ENCODE measurements at places on chromosomes 4 and X.

GRCh38 chr4:145427221-145427620 lies 54.4 kb upstream of the SMAD1 start:
- no peak for DNase-seq

GRCh38 chr4:53706422-53707032 lies 115.2 kb upstream of the LNX1 start:
- DNase-seq, result peak; percentile 30

- no peak for DNase-seq
Observed at GRCh38 chrX:129585167-129585566, 45.1 kb downstream of the OCRL start.

- DNase-seq, result no peak
Observed at GRCh38 chr4:45580334-45580733, 543.5 kb downstream of the GABRG1 start.

GRCh38 chr4:15348236-15348635 lies 79.6 kb upstream of the C1QTNF7 start:
- no peak for DNase-seq

GRCh38 chr4:154304679-154305078 lies 186.9 kb downstream of the DCHS2 start:
- DNase-seq, result no peak

DNA sequence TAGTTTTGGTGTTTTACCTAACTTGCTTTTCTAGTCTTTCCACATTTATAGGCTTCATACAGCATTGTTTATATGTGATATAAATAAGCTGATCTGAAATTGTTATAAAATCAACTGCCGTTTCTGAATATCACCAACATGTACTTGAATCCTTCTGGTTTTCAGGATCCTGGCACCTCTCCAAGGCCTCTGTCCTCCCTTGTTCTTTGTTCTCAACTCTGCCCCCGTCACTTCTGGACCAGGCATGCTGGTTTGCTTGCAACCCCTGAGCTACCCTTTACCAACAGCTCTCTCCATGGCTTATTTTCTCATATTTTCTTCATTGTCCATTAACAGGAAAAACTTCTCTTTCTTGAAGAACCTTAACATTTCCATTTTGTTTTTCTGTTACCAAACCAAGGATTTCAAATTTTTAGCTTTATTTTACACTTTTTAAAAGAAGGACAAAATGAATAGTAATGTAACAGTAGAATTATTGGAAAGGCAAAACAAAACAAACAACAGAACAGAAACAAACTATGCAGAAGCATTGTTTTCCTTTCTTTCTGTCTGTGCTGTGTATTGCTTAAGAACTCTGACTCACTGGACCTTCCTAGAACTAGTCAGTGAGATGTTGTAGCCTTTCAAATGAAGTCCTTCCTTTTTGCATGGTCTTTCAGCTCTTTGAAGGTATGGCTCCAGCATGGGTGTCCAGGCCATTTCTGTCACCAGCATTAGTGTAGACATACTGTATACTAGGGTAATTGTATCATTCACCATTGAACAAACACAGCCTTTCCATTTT lies 44.8 kb downstream of the BANK1 start:
- peak; percentile 52 for DNase-seq

GRCh38 chr4:147108409-147108808 lies 162.7 kb upstream of the TTC29 start:
- no peak for DNase-seq

DNA sequence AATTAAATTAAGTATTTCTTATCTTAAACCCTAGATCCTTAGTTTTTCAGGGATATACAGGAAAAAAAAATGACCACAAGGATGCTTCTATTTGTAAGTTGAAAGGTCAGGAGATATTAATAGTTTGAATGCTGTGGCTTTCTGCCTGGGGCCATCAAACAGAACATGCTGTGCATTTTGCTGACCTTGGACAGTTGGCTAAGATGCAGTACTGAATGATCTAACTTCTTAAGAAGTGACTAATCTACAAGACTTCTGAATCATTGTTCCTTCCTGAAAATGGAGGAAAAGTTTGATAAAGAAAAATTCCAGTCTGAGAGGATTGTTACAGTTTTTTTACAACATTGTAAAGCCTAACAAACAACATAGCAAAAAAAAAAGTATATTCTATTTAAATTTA lies 237.8 kb upstream of the JADE1 start:
- peak; percentile 79 for DNase-seq

DNA sequence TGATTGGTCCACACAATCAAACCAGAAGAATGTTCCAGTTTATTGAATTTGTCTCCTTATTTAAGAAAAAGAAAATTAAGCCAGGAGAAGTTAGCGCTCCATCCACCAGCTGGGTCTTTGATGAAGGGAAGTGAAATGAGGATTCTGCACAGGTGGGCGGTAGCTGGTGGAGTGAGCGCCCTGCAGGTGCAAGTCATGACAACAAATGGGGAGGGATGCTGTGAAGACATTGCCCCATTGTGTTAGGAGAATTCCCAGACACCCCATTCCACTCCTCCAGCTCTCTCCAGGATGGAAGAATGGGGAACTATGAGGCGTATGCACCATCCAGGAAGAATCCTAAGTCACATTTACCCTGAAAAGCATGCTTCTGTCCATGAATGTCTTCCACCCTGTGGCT lies 22.9 kb downstream of the PLRG1 start:
- DNase-seq, result no peak

GRCh38 chr4:113145519-113146291 lies 96.3 kb downstream of the ANK2 start:
- no peak for DNase-seq

DNA sequence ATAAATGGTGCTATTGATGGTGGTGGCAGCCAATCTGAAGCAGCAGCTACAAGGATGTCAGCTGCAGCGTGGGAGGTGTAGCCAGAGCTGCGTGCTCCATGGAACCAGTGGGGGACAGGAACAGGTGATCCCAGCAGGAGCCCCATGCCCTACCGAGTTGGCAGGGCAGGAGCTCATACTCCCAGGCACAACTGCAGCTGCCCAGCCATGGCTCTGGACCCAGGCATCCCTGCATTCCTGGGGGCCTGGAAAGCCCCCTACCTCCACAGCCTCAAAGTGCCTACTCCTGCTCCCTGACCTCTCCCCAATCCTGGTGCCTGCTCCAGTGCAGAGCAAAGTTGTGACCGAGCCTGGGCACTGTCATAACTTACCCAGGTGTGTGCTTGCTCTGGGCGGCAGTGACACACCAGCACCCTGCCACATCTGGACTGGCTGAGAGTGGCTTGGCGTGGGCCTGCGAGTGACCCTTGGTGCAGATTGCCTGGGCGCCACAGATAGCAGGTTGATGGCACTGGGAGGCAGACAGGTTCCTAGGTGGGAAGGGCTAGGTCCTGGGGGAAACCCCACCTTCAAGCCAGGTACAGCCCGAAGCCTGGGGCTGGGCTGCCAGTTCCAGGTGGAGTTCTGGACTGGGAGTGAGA lies 101.1 kb downstream of the DCAF12L2 start:
- DNase-seq, result no peak
